ENCODE measurements at places on chromosomes 7 and 10.

- peak; percentile 41 for DNase-seq
Observed at GRCh38 chr7:922334-923107, 32.0 kb downstream of the ADAP1 start.

DNA sequence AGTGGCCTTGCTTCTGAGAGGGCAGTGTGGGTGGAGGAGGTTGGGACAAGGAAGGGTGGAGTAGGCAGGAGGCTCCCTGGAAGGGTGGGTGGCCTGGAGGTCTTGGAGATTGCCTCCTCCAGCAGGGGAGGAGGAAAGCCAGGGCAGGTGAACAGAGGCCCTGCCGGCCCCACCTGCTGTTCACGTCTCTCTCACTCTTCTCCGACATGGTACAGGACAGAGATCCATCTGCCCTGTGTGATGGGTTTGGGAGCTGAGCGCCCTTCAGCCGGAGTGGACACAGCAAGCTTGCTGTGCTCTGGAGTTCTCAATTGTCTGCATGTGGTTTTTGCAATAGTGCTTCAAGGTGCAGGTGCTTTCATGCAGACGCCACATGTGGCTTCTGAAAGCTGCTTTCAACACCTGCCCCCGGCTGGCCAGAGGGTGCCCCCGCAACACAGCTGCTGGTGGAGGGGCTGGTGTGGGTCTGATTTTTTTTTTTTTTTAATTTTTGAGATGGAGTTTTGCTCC lies 82.8 kb upstream of the GNA12 start:
- no peak for DNase-seq

DNA sequence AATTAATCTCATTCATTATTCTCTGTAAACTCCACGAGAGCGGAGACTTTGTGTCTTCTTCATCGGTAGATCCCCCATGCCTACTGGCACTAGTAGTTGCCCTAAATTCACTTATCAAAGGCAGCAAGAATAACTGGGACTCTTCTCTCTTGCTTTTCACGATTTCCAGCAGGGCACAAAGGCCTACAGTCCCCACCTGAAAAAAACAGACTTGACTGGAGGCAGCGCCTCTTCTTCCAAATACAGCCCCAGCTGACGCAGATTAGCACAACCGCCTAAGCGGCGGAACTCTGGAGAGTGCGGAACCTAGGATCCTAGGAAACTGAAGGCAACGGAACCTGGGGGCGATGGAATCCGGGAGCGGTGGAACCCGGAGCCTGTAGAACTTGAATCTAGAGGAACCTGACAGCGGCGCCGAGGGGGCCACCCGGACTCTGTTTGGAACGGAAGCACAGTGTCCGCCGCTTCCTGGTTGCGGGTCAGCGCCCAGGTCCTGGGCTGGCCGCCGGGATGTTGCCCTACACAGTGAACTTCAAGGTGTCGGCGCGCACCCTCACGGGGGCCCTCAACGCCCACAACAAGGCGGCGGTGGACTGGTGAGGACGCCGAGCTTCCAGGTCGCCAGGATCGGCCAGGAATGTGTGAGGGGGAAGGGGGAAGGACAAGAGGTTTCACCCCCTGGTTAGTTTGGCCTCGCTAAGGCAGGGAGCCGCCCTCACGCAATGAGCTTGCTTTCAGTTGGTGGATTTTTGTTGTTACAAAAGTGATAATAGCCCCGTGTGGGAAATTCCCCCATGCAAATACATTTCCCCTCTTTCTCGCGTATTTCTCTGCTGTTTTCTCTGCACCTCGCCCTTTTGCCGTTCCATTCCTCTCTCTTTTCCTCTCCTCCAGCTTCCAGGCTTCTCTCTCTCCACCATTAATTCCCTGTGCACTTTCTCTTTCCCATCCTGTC lies at the start of gene WDR11:
TSS of gene WDR11 (plus strand) at position 452 of the 955 bp plus-strand sequence. CDS start at position 511, 59 bp downstream.
- peak; percentile 40 for DNase-seq

DNA sequence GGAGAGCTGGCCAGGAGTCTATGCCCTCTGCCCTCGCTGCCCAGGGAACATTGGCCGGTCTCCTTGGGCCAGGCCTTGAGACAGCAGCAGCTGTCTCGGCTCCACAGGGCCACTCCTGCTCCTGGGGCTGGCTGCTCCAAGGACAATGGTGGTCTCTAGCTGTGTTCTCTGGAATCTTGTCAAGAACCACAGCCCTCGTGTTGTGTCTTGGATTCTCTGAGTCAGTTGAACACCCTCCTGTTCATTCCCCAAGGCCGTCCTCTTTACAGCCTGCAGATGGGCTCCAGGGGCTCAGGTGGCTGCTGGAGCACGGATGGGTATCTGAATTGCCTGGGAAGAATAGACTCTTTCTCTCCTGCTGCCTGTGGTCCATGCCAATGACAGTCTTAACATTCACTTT lies 511.1 kb downstream of the GLRX3 start:
- no peak for DNase-seq

GRCh38 chr10:125217990-125218675 lies 57.8 kb upstream of the CTBP2 start:
- DNase-seq, result no peak

DNA sequence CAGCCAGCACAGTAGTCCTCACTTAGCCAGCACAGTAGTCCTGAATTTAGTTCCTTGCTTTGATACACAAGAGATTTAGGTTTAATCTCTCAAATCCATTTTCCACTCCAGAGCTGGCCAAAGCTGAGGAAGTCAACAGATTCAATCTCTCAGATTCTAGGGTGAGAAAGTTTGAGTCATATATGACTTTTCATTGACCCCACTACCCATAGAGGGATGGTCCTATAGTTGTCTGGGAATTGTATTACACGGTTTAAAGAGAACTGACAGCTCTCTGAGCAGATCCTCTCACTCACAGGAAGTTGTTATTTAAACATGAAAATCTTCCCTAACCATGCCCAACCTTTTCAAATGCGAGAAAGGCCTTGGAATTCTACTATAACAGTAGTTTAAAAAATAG lies 641.8 kb upstream of the SEMA3D start:
- no peak for DNase-seq

- no peak for DNase-seq
Observed at GRCh38 chr10:118343549-118343948, 1.4 kb upstream of the FAM204A start.

DNA sequence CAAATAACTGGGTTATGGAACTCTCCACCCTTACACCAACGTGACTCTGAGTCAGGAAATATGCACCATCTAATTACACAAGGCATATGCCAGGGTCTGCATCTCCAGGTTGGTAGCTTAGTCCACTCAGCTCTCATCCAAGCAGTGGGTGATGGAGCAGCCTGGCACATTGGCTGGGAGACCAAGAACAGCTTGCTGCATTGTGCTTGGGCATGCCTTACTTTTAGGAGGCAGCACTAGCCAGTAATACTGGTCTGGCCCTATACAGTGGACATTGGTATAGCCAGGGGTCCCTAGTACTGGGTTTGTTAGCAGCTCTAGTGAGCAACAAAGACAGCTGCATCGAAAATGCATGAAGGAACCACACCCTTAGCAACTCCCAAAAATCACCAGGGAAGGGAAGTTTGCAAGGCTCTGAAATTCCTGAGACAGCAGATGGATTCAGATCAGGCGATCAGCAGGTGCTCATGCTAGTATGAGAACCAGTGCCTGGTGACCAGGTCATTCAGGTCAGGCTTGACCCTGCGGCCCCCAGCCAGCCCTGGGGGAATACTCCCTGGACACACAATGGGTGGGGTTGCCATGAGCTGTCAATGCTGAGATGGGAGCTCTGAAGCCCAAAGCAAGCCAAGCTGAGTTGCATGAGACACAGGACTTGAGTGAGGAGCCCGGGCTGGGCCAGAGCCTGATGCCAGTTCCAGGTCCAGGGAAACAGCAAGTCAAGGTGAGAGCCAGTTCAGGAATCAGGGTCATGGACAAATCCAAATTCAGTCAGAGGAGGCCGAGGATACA lies 217.9 kb upstream of the ZMIZ1 start:
- no peak for DNase-seq

DNA sequence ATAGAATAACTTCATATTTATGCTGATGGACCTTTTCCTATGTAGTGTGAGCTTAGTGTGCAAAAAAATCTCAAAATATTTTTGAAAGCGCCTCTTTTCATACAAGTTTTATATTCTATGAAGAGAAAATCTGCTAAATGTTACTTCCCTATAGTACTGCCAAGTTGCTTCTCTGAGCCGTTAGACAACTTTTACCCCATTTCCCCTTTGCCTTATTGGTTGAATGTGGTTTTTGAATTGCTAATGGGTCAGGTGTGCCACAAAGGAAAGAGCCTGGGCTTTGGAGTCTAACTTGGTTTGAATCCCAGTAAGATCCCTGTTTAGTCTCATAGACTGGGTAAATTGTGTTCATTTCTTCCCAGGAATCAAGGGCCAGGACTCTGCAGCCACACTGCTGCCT lies 261.5 kb downstream of the SNX10 start:
- no peak for DNase-seq

GRCh38 chr10:61125560-61126170 lies 181.7 kb upstream of the RHOBTB1 start:
- DNase-seq, result no peak

DNA sequence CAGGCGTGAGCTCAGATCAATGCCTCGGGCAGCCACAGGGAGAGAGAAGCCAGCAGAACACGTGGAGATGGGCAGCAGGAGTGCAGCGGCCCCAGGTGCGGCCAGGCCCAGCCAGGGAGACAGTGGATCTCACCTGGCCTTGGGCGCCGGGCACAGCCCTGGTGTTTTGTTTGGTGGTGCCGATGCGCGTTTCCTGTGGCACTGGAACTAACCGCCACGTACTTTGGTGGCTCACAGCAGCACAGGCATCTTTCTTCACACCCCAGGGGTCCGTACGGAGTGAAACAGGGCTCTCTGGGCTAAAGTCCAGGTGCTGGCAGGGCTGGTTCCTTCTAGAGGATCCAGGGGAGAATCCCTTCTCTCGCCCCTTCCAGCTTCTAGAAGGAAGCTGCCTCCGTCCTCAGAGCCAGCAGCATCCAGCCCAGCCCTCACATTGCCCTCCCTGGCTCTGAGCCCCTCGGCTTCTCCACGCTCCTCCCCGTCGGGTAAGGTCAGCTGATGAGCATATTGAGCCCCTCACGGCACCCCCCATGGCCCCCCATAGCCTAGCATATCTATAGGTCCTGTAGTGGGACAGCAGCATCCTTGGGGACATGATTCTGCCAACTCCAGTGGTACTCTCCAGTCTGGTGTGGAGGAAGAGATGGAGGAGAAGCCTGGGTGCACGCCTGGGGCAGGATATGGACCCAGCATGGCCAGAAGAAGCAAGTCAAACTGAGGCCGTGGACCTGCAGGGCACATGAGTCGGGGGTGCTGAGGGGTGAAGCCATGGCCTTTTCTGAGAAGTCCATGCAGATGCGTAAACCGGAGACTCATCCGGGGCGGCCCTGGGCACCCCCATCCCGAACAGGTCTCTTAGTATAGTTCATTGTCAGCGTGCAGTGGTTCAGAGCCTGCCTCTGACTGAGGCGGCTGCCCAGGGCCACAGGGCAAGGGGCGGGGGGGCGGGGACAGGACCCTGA lies 43.4 kb upstream of the PPP2R2D start:
- DNase-seq, result no peak

DNA sequence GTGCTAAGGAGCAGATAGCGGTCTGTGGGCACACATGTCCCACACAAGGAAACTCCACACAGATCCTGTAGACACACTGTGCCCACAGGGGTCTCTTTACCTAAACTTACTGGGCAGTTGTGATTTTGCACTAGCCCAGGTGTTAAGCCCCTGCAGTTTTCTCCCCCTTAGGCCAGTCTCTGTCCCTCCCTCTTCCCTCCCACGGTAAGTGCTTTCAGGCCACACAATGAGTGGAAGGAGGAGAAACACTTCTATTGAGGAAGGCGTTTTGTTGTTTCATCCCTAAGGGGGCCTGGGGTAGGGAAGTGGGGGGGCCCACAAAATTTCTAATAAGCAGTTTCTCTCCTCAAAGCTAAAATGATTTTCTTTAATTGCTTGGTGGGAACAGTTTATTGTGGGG lies 51.4 kb downstream of the FBXW4 start:
- DNase-seq, result no peak

GRCh38 chr7:128422037-128422436 lies 12.3 kb upstream of the IMPDH1 start:
- no peak for DNase-seq

GRCh38 chr10:64658528-64658927 lies 1137.3 kb downstream of the REEP3 start:
- no peak for DNase-seq

DNA sequence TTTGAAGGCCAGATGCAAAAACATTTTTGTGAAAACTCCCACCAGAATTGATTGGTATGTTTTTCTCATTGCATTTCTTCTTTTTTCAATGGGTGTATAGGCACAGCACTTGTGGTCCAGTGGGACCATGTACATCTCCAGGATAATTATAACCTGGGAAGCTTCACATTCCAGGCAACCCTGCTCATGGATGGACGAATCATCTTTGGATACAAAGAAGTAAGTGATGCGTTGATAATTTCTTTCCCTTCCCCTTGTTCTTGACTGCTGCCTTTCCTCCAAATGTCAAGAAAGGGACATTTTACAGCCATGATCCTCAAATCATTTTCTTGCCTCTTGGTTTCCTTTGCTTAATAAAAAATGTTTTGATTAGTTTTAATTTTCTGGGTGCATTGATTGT lies 331.5 kb downstream of the PLXDC2 start:
- no peak for DNase-seq

DNA sequence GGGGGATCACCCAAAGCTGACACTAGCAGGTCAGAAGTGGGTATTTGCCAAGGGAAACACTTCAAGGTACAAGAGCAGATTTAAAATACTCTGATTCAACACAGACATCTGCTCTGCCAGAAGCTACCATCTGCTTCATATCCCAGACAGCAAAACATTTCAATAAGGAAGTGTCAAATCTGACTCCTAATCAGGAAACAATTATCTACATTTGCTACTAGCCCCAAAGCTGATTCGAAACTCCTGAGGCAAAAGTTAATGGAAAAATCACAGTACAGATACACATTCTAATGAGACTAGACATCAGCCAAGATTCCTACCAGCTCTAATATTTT lies 48.9 kb downstream of the PARD3 start:
- DNase-seq, result no peak

DNA sequence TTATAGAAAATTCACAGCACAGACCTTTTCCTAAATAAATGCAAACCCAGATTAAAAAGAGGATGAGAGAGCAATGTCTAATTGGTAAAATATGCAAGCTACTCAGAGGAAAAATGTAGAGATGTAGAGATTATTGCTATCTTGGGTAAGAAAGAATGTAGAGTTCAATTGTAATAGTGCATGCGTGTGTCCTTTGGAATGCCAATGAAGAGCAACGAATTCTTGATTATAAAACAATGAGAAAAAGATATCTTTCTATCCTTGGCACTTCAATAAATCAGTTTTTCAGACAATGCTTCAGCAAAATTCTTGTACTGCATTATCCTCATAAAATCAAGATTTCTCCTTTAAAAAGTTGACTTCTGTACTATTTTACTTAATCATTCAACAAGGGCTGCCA lies 50.9 kb downstream of the SEMA3D start:
- DNase-seq, result no peak

- DNase-seq, result peak; percentile 21
Observed at GRCh38 chr7:100682228-100682741, 8.7 kb downstream of the GNB2 start.

- DNase-seq, result no peak
Observed at GRCh38 chr7:123627851-123628250, 26.2 kb downstream of the ASB15 start.

- DNase-seq, result no peak
Observed at GRCh38 chr10:26969145-26969926, 108.6 kb upstream of the ABI1 start.

Measured in activated CD8-positive, alpha-beta memory T cell treated with anti-CD3 and anti-CD28 coated beads for 4 hours (primary cell).